Transverse colon (tissue), 4 donors: ENCODE measurements at places on chromosomes 16 and 17.

GRCh38 chr17:80871341-80871740 is 120.3 kb upstream of the CHMP6 start:
- no peaks in the 10 kb centered on the region for H3K36me3 ChIP-seq
- no peak overlapping the region for H3K27ac ChIP-seq
- no peak overlapping the region for H3K4me3 ChIP-seq
- no peaks in the 10 kb centered on the region for H3K27me3 ChIP-seq
- no peak for DNase-seq

GRCh38 chr16:1257561-1258224 is 1.8 kb downstream of the TPSD1 start:
- DNase-seq, result no peak
- peaks cover 48% of the 10 kb centered on the region for H3K27me3 ChIP-seq

GRCh38 chr16:77220427-77220826 is 21.2 kb downstream of the SYCE1L start:
- no peak for DNase-seq
- H3K4me3 ChIP-seq, result no peak overlapping the region
- no peaks in the 10 kb centered on the region for H3K36me3 ChIP-seq
- no peak overlapping the region for H3K27ac ChIP-seq
- no peaks in the 10 kb centered on the region for H3K27me3 ChIP-seq

- H3K4me1 ChIP-seq, result no peaks in the 10 kb centered on the region
- no peaks in the 10 kb centered on the region for H3K27me3 ChIP-seq
- no peaks in the 10 kb centered on the region for H3K36me3 ChIP-seq
- H3K27ac ChIP-seq, result no peak overlapping the region
- H3K4me3 ChIP-seq, result no peak overlapping the region
These were observed 67.1 kb upstream of the CDH5 start for GRCh38 chr16:66299349-66299748.

DNA sequence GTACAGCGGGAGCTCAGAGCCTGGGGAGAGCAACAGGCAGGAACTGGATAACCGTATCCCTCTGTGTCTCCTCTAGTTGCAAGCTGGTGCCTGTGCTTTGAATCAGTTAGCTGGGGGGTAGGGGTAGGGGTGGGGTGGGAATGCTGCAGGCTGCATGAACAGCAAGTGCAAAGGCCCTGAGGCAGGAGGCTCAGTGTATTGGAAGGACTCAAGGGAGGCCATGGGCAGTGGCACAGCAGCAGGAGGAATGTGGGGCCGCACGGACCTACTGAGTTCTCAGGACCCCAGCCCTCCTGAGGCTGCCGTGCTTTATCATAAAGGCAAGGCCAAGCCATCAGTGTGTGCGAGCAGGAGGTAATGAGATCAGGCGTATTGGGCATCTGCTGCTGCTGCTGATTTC is 3.3 kb downstream of the KATNB1 start:
- peaks cover 20% of the 10 kb centered on the region for H3K4me1 ChIP-seq
- H3K27ac ChIP-seq, result no peak overlapping the region
- no peaks in the 10 kb centered on the region for H3K36me3 ChIP-seq
- H3K27me3 ChIP-seq, result no peaks in the 10 kb centered on the region
- H3K4me3 ChIP-seq, result no peak overlapping the region
- no peak for DNase-seq

GRCh38 chr17:69176457-69176795 is 34.7 kb upstream of the ABCA6 start:
- no peaks in the 10 kb centered on the region for H3K27me3 ChIP-seq
- H3K4me1 ChIP-seq, result no peaks in the 10 kb centered on the region
- H3K27ac ChIP-seq, result no peak overlapping the region
- DNase-seq, result no peak
- H3K4me3 ChIP-seq, result no peak overlapping the region
- H3K36me3 ChIP-seq, result no peaks in the 10 kb centered on the region
